Activated T-helper 1 cell treated with anti-CD3 and anti-CD28 coated beads, Interleukin-2, amount 50 U/mL, for 16 hours (primary cell): ENCODE measurements at places on chromosomes 16 and 17.
A peak's percentile ranks its signal among the peaks of the same experiment; 100 is the strongest.

DNA sequence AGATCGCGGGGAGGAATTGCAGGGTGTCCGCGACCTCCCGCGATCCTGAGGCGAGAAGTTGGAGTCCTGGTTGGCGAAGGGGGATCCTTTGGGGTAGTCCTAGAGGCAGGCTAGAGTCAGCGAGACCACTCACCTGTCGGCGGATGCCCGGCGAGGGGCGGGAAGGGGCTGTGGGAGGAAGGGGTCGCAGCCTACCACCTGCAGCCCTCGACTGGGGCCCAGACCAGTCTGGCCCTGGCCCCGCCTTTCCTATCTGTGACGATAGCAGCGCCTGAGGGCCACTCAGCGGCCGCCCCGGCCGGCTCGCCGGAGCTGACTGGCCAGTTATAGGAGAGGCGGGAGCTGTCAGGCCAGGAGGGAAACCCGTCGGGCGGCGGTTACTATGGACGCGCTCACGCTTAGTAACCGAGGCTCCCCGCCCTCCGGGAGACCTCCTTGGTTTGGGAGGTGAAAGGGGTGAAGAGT, at the start of gene TEKT3:
Gene TEKT3 (minus strand): TSS at position 213 of the 465 bp plus-strand sequence. CDS start 10,012 bp downstream, outside the sequence.
- DNase-seq: no peak

- no peak for DNase-seq
Measured at GRCh38 chr16:74051-74746, 1.8 kb upstream of the RHBDF1 start.

- DNase-seq: no peak
Measured at GRCh38 chr16:67021321-67021720, 7.6 kb upstream of the CBFB start.

GRCh38 chr16:80682421-80683070, 121.9 kb downstream of the CDYL2 start:
- DNase-seq: no peak

GRCh38 chr17:69060822-69061221, at the start of gene ABCA9:
Gene ABCA9 (minus strand): TSS chr17:69060927. CDS start chr17:69051126, 9,801 bp downstream.
- no peak for DNase-seq

DNA sequence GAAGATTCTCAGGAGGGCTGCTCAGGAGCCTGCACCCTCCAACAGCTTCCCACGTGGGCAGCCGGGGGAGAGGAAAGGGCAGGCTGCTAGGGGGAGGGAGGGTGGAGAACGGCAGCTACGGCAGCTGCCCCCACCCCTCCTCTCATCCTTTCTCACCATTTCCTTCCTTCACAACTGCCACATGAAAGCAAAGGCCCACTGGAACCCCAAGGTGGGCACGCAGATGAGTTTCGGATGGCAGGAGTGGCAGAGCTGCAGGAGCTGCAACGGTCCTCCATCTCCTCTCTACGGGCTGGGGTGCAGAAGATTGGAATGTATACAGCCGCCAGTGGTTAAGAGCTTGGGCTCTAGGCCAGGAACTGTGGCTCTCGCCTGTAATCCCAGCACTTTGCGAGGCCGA, 77.7 kb downstream of the GAS7 start:
- DNase-seq: no peak

GRCh38 chr17:81035521-81036196, 708 bp downstream of the BAIAP2 start:
- no peak for DNase-seq

DNA sequence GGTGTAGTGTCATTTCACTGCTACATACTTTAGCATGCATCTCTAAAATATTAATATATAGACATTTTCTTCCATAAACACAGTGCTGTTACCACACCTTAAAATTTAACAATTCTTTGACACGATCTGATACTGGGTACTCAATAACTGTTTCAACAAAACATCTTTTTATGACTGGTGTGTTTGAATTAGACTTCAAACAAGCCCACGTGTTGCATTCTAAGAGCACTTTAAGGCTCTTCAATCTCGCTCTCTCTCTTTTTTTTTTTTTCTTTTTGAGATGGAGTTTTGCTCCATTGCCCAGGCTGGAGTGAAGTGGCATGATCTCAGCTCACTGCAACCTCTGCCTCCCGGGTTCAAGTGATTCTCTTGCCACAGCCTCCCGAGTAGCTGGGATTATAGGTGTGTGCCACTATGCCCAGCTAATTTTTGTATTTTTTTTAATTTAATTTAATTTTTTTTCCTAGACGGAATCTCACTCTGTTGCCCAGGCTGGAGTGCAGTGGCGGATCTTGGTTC, 15.8 kb upstream of the SLC46A1 start:
- DNase-seq: no peak

GRCh38 chr17:38544175-38544838, 61.4 kb downstream of the SRCIN1 start:
- DNase-seq: no peak

- DNase-seq: no peak
Measured at GRCh38 chr17:22268214-22268911, 576.0 kb downstream of the KCNJ18 start.

GRCh38 chr17:71338396-71338795, 782.4 kb upstream of the SOX9 start:
- no peak for DNase-seq

DNA sequence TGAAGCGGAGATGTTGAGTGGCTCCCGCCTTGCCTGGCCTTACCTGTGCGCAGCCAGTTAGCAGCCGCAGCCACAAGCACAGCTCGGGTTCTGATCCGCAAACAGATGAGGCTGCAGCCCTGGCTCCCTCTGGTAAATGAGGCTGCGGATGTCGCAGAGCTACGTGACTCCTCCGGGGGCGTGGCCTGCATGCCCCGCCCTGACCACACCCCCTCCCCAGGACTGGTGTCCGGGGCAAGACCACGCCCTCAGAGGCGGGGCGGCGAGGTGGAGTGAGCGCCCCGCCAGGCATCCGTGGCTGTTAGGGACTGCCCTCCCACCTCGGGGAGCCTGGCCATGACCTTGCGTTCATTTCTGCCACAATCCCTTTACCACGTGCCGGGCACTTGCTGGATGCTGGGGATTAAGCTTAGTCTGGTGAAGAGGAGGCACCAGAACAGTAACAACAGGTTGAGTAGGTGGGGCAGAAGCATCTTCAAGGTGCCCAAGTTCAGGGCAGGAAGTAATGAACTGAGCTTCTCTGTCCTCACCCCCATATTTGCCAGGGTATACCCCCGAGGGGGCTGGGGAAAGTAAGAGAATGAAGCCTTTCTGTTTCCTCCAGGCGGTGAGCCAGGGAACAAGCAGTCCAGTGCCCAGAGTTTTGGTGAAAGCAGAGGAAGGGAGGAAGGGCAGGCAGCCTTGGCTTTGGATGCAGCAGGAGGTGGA, at the start of gene ALDOC:
Gene ALDOC (minus strand): TSS at position 138 of the 708 bp plus-strand sequence. CDS start 1,363 bp downstream, outside the sequence.
- peak; percentile 97 for DNase-seq

GRCh38 chr17:18190628-18191235, 7.1 kb downstream of the ALKBH5 start:
- DNase-seq: no peak

GRCh38 chr16:58792188-58792587, 58.1 kb upstream of the GOT2 start:
- DNase-seq: no peak

- DNase-seq: no peak
Measured at GRCh38 chr17:30308406-30308805, 16.7 kb upstream of the BLMH start.

DNA sequence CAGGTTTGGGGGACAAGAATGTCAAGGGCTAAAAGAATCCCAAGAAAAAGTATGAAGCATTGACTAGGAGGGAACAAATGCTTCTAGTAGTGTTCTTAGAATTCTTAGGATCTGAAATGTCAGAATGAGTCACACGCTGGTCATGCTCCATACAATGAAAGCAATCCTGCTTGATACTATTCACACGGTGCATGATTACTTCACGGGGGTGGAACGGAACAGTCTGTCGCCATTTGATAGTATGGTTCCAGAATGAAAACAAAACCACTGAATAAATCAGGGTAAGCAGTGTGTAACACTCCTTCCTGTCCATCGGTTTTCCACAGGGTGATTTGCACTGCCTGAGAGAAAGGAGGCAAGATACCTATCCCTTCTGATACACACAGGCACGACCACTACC, 22.9 kb upstream of the YWHAE start:
- DNase-seq: no peak

GRCh38 chr17:34884597-34884996, 76.7 kb downstream of the CCT6B start:
- DNase-seq: no peak

DNA sequence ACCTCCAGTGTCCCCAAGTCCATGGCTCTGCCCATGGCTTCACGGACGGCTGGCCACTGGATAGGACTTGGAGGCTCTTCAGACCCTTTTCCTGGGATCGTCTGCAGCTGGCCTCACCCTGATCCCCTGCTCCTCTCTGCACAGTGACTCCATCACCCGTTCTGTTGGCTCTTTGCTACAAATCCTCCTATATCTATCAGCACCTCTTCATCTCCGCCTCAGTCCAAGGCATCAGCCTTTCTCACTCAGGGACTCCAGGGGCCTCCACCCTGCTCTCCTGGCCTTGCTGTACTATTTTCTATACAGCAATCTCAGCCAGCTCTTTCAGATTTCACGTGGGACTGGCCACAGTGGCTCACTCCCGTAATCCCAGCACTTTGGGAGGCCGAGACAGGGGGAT, 10.7 kb upstream of the SNN start:
- DNase-seq: no peak

GRCh38 chr16:71724320-71724751, at the start of gene PHLPP2:
Gene PHLPP2 (minus strand): TSS chr16:71724701. CDS start chr16:71714795, 9,906 bp downstream.
- no peak for DNase-seq

DNA sequence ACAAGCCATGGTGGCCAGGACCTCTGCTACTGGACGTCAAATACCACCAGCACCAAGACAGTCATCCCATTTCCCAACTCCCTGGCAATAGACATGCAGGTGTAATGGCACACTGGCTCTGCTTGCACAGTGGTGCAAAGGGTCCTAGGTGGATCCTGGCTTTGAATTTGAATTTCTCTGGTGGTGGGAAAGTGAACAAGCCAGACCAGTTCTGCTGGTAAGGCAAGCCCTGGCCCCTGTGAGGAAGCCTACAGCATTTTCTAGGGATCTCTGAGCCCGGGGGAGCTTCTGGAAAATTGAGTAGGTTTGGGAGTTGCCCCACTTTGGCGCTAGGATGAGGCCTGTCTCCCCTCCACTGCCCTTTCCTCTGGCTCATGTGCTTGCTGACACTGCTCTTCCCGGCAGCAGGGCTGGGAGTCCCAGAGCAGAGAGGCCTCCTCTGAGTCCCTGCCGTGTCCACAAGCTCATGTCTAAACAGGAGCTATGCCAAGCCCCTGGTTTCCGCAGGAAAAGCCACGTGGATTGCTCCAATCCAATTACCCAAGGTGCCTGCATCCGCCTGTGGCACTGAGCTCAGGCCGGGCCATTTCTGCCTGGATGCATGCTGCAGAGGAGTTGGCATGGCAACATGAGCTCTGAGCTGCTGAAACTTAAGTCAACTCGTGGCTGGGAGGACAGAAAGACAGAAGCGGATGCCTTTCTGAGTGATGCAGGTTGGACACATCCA, 67.0 kb downstream of the PRMT7 start:
- DNase-seq: no peak

- DNase-seq: no peak
Measured at GRCh38 chr17:50596191-50597037, 35.9 kb downstream of the CACNA1G start.

GRCh38 chr16:89733792-89734191, 12.5 kb downstream of the ZNF276 start:
- DNase-seq: no peak

DNA sequence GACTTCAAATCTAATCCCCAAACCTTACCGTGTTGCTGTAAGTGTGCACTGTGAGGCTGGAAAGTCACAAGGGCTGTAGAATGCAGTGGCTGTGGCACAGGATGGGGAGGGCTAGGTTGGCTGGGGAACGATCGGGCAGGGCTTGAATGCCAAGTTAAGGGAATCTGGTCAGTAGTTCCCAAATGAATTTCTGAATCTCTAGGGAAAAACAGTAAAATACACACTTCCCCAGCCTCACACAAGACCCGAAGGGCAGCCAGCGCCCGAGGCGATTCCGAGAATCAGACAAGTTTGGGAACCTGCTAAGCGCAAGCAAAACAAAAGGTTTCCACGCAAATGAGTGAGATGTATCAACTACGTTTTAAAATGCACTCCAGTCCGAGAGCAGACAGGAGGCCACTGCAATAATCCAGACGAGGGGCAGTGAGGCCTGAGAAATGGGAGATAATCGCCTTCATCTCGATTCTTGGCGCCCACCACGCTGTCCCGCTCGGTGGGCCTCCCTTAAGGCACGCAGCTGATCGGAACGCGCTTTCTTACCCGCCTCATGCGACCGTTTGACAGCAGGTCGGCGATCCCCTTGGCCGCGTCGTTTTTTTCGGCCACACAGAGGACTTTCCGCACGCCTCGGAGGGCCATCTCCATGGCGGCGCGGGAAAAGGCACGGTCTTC, 599 bp downstream of the TOP3A start:
- DNase-seq: no peak

DNA sequence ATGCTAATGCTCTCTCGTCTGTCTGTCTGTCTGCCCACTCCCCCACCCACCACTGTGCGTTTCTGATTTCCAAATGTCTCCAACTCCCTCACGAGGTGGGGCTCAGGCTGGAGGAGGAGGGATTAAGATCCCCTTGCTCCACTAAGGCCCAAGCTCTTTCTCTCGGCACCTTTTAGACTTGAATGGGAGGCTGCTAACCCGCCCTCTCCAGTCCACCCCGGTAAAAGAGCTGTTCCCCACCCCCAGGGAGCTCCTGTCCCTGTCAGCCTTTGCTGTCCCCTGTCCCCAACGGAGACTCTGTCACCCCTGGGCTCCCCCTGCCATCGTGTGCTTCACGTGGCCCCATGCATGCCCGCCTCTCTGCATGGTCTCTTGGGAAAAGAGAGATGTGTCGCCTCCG, 68.5 kb upstream of the PLCG2 start:
- DNase-seq: no peak

DNA sequence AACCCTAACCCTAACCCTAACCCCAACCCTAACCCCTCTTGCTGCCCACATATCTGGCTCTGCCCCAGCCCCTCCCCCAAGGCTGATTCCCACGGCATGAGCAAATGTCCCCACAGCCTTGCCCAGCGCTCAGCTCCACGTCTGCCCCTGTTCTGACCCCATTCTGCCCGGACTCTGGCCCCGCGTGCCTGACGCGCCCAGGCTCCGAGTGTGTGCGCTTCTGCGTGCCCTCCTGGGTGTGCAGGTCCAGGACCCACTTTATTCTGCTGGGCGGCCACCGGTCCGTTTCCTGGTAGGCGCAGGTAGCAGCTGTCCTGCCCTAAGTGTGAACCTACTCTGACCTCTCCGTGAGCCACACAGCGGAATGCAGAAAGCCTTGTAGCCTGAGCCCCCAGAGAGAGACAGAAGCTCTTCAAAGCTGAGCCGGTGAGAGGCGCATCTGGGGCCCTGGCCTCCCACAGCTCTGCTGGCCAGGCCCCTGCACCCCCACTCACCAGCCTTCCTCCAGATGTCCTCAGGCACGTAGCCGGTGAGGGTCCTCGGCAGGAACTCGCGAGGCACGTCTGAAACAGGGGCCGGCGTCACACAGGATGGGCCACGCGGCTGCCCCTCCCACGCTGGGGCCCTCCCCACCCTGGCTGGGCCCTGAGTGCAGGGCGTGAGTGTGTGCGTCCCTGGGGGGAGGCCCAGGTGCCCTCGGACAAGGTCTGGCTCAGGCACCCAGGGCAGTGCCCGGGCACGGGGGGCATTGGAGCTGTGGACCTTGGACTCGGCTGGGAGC, 14.0 kb upstream of the PABPN1L start:
- no peak for DNase-seq

- DNase-seq: peak; percentile 97
Measured at GRCh38 chr16:88569985-88570690, at the start of gene ZC3H18. Gene ZC3H18 (plus strand): TSS chr16:88570403. CDS start chr16:88577124, 6,721 bp downstream.
